ENCODE measurements at places on chromosomes 4 and X.

DNA sequence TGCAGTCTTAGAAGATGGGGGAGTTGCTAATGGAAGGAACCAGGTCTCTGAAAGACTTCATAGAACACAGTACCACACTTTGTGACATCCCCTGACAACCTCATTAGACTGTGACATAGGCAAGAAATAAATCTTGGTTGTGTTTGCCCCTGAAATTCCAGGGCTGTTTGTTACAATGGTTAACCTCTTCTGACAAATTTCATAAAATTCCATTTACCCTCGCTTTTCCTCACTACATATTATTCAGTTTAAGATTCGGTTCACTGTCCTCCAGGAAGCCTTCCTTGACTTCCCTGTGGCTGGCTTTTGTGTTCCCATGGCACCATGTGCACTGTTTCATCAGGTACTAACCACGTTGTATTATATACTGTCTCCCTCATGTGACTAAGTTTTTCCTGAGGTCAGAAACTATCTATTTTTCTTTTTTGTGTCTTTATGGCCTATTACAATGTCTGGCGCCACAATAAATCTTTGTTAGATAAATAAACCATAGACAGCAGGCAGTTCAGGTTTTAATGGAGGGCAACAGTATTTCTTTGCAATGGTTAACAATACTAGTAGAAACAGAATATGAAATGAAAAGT, 54.2 kb downstream of the ATXN3L start:
- no peak for DNase-seq

GRCh38 chrX:69228732-69229131, 63.5 kb upstream of the PJA1 start:
- DNase-seq: no peak

- DNase-seq: peak; percentile 36
Measured at GRCh38 chrX:104112326-104112951, at the start of gene ZCCHC18. TSS of gene ZCCHC18 (plus strand) at chrX:104112523. CDS start at chrX:104114112, 1,589 bp downstream.

DNA sequence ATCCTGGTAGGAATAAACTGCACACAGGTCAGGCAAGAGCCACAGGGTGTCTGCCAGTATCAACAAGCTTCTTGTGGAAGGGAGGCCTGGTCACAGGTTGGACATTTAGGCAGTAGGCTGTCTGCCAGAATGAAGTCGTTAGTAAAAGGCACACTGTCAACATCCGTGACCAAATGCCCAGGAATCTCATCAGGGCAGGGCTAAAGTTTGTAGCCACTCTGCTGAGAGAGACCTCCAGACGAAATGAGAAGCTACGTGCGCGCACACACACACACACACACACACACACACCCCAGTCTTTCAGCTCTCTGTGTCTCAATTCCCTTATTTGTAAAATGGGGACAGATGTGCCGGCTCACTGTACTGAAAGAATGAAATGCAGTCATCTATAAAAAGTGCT, 408.7 kb upstream of the ZFP42 start:
- DNase-seq: no peak

DNA sequence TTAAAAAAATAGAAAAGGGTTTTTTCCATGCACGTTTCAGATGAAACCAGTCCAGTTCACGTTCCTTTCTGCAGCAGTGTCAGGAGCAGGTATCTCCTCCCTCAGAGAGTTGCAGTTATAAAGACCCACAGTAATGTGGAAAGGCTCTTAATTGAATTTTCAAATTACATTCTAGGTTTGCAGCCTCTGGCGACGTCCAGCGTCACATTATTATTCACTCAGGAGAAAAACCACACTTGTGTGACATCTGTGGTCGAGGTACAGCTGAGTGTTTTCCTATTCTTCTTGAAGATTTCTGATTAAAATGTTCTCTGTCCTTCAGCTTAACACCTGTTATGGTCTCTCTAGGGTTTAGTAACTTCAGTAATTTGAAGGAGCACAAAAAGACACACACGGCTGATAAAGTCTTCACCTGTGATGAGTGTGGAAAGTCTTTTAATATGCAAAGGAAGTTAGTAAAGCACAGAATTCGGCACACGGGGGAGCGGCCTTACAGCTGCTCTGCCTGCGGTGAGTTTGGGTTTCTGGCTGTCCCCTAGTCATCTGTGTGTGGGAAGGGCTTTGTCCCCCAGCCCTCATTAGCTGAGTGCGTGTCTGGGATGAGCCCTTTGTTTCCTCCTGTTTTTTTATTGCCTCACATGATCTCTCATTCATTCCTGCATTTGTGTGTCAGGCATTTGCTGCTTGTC, 25.6 kb downstream of the ZBTB49 start:
- no peak for DNase-seq

GRCh38 chr4:153402366-153402765, 57.9 kb downstream of the MND1 start:
- no peak for DNase-seq

GRCh38 chr4:74159143-74159709, 1.3 kb downstream of the MTHFD2L start:
- no peak for DNase-seq

- DNase-seq: no peak
Measured at GRCh38 chrX:39736216-39737211, 361.2 kb downstream of the BCOR start.

GRCh38 chr4:107187091-107187490, 151.0 kb upstream of the DKK2 start:
- no peak for DNase-seq

- DNase-seq: no peak
Measured at GRCh38 chr4:140103676-140104075, 50.3 kb downstream of the MAML3 start.

GRCh38 chrX:101430457-101431078, 22.5 kb downstream of the HNRNPH2 start:
- no peak for DNase-seq

DNA sequence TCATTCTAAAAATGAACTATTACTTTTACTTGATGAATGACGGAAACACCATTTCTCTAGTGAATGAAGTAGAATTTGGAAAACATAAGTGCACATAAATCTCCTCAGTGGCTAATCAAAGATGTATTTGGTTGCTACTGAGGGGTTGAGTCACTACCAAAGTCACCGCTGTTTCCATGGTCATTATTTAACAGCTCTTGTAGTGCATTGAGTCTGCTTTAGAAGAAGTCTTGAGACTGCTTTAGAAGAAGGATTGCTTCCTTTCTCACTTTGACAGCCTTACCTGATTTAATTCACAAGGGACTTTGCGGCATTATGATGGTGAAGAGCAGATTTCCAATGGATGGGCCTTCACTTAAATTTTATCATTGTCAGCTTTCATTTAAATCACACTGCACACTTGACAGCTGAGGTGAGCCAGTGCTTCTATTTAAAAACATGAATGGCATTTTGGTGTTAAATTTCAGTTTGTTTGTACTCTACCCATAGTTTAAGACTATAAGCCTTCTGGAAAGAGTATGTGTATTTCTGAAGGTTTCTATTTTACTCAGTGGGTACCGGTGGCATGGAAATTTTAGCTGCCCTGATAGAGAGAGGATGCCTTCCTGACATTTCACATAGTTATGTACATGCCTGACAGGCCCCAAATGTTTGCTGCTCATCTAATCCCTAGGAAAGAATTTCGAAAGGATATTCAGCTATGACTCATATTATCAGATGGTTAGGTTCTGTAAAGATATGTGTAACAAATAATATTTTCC, 9.5 kb downstream of the ASB5 start:
- no peak for DNase-seq

DNA sequence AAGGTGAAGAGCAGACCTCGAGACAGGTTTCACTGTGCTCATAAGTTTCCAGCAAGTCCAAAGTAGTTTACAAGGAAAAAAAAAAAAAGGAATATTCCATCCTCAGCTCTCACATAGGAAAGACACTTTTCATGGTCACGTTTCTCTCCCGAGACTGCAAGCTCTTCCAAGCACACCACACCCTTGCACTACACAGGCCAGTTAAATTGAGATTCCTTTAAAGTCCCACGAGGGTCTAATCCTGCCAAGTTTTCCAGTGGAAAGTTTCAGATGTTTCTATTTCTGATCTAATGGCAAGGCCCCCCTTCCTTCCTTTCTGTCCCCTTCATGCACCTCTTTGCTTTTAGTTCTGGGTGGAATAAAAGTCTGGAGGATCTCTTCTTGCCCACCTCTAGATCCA, 67.9 kb upstream of the PCDH19 start:
- no peak for DNase-seq

DNA sequence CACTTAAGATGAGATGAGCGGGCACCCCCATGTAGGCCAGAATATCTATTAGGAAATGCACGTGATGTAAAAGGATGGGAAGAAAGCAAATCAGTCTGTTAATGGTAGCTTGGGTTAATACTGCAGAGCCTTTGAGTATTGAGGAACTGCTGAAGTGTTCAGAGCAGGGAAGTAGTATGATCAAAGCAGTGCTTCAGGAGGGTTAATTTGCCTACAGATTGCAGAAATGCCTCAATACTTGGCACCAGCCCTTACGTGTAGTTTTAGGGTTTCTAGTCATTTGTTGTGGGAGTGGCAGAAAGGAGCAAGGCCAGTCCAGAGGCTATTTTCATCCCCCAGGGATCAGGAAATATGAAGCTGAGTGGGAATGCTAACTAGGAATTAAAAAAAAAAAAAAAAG, 19.7 kb downstream of the ZFX start:
- no peak for DNase-seq

- DNase-seq: no peak
Measured at GRCh38 chr4:15031993-15032675, 29.9 kb downstream of the CPEB2 start.

DNA sequence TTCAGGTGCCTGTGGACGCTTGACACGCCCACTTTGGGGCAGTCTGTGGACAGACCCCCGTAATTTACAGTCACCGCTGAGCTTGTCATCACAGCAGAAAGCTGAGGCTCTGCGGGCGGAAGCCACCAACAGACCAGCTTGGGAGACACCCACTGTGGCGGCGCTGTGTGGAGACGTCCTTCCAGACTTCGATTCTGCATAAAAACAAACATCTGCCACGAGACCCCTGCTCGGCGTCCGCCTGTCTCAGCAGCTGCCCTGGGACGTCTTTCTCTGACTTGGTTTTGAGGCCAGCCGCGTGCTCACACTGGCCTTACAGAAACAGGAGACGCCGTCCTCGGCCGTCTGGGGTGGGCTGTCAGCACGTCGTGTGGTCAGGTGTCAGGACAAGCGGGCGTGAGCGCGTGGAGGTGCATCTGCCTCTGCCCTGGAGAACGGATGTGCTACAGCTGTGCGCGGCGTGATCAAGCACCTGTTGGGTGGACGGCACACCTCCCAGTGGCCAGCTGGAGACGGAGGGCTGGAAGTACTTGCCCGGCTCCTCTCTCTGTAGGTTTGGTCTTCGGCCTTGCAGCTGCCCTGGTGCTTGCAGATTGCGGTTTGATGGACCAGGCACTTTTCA, 37.5 kb downstream of the PIGG start:
- no peak for DNase-seq

DNA sequence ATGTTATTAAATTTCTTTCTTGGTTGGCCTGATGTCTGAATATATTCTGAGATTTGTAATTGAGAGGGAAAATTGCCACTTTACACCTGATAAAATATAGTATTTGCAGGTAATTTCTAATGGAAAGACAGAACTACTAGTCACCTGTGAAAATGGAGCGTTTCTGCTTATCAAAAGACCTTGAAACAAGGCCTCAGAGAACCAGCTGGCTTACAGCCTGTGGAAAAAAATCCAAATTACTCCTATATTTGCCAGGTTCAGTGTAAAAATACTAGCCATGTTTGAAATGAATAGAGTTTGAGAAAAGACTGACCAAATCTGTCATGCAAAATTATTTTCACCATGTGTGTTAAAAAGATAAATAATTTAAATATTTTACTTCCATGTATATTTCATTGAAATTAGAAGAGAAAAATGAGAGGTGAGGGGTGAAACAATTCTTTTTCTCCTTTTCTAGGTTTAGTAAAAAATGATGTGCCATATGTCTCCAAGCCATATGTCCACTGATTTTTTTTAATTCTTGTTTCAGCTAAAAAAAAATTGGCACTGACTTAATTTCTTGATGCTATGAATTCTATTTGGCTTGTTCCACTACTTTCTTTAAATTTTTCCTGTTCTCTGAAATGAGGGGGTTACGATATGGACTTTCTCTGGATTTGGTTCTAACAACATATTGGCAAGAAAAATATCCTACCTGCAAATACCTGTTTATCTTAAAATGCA, 464.9 kb downstream of the GRXCR1 start:
- no peak for DNase-seq

DNA sequence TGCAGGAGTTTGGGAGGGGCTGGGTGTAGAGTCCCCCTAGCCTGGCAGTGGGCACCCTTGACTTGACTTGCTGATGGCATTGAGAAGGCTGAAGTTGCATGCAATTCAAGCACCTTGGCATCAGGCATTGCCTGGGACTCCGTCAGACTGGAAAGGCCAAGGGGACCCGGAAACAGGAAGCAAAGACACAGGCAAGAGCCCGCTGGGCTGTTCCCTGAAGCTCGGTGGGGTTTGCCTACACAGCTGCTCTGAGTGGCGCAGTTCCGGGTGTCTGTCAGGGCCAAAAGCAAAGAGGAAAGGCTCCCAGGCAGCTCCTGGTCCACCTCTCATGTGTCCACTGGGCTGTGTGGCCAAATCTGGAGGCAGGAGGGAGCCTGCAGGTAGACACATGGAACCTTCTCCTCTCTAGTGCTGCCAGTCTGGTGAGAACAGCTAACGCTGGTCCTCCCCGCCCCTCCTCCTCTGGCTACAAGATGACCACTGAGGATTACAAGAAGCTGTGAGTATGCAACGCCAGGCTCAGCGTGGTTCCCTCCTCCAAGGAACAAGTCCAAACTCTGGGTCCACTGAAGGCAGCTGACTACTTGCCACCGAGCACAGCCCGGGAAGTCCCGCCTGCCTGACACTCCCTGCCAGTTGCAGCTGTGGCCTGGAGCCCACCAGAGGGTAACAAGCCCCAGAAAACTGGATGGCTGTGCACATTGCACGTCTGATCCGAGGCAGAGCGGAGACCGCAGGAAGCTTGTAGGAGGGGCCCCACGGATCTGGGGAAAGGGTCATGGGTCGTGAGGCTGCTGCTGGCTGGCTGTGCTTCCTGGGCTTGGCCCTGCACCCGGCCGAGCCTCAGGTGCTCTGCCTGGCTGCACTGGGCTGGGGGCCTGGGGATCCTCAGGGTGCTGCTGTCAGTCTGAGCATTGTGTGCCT, 20.1 kb downstream of the ZNF185 start:
- no peak for DNase-seq

- no peak for DNase-seq
Measured at GRCh38 chrX:129976441-129976840, 6.0 kb upstream of the BCORL1 start.

- DNase-seq: no peak
Measured at GRCh38 chrX:139530550-139530949, at the start of gene F9. TSS of gene F9 (plus strand) at chrX:139530739. CDS start at chrX:139530765, 26 bp downstream.
